Stimulated activated CD8-positive, alpha-beta memory T cell treated with anti-CD3 and anti-CD28 coated beads, Interleukin-7, amount 100 ng/mL, for 1 hour (primary cell): ENCODE measurements at places on chromosomes 3 and 15.

GRCh38 chr3:166663194-166663593 is 716.9 kb downstream of the ZBBX start:
- DNase-seq = no peak

DNA sequence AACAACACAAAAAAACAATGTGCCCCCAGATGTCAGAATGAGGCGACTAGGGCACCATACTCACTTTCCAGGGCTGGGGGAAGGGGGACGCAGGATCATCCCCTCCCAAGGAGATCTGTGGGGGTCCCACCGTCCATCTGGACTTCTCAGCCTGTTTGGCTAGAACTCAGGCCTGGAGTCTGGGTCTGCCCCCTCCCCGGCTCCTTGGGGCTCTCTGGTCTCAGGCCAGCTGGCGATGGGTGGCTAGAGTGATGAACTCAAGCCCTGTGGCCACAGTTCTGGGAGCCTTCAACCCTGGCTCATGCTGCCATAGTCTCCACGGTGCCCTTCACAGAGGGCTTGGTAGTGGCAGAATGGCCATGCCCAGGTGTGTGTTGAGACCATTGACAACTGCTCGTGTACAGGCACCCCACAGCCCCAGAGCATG is 13.6 kb downstream of the ZBTB47 start:
- no peak for DNase-seq

DNA sequence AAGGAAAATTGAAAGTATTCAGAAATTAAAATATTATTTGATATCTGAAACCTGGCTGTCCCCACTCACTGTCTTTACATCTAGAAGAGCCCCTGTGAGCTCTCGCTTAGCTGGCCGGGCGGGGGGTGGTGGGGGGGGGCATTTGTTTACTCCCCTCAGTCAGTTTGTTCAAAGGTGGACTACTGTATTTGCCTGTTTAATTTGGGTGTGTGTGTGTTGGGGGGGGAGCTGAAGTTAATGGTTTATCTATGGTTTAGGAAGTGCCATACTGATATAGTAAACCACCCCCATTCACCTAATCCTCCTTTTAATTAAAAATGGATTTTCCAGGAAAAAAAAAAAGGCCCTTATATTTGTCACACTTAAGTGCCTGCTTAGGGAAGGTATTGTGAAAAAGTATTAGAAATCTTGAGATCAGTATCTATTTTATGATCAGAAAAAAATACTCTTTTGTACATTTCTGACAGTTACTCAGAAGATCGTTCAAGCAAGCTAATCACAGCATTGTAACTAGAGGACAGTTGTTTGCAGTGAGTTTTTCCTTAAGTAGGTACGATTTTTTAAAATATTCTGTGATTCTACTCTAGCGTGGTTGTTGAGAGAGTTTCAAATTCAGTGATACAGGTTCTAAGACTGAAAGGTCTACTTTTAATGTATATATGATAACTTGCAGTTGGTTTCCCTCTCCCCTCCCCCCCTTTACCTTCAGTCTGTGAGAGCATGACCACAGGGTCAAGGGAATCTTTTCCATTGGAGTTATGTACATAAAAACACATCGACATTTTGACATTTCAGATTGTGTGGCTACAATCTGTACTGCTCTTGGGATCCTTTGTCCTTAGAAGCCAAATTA is 8.5 kb downstream of the NR2F2 start:
- no peak for DNase-seq

GRCh38 chr3:23159929-23160328 is 43.2 kb upstream of the UBE2E2 start:
- no peak for DNase-seq

- DNase-seq = no peak
These were observed at the start of gene THPO for GRCh38 chr3:184377882-184378445. Gene THPO, minus strand, starts transcription at chr3:184378207. Its CDS starts 1,948 bp downstream, at chr3:184376259.

DNA sequence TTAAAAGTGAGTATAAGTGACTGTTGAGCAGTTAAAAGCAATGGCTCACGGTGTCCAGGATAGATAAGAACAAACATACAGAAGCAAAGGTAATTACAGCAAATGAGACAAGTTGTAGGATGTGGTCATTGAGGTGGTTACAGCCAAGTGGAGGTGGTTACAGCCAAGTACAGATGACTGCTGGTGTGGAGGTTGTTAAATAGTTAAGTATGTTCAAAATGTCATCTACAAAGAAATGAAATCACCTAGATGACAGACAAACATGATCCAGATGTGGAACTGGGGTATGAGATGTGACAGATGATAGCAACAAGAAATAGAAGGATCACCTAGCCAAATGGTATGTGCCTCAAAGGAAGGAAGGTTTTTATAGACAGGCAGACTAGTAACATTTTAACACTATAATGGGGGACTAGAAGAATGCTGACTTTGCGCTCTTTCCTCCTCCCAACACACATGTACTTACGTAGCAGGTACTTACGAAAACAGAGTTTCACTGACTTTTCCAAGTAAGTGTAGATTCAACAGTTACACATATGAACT is 6.8 kb upstream of the ANKRD28 start:
- no peak for DNase-seq

- DNase-seq = no peak
These were observed 41.0 kb downstream of the AQP9 start for GRCh38 chr15:58179206-58179605.

DNA sequence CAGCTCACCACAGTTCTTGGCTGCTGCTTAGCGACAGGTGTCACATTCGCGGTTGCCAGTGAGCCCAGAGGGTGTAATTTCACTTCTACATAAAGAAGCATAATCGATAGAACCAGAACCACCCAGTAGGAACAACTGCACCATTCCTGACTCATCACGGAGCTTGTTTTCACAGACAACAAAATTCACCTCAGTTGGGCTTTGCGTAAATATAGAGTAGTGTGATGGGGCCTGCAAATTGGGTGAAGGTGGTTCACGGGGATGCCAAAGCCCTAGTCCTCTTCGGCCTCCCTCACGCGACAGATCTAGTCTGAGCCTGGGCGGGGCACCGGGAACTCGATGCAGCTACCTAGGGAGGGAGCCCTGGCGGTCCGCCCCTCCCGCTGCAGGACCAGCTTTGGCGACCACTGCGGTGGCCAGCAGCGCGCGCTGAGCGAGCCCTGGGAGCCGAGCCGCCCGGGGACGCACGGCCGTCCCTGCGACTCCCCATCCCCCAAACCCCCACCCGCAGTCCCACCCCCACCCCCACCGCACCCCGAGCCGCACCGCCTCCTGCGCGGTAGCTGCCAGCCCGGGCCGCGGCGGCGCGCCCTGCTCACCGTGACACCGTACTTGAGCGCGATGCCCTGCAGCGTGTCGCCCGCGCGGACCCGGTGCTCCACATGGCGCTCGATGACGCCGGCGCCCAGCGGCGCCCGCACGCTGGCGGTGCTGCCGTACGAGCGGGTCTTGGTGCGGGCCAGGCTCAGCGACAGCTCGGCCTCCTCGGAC is 519 bp downstream of the LYSMD2 start:
- DNase-seq = no peak

DNA sequence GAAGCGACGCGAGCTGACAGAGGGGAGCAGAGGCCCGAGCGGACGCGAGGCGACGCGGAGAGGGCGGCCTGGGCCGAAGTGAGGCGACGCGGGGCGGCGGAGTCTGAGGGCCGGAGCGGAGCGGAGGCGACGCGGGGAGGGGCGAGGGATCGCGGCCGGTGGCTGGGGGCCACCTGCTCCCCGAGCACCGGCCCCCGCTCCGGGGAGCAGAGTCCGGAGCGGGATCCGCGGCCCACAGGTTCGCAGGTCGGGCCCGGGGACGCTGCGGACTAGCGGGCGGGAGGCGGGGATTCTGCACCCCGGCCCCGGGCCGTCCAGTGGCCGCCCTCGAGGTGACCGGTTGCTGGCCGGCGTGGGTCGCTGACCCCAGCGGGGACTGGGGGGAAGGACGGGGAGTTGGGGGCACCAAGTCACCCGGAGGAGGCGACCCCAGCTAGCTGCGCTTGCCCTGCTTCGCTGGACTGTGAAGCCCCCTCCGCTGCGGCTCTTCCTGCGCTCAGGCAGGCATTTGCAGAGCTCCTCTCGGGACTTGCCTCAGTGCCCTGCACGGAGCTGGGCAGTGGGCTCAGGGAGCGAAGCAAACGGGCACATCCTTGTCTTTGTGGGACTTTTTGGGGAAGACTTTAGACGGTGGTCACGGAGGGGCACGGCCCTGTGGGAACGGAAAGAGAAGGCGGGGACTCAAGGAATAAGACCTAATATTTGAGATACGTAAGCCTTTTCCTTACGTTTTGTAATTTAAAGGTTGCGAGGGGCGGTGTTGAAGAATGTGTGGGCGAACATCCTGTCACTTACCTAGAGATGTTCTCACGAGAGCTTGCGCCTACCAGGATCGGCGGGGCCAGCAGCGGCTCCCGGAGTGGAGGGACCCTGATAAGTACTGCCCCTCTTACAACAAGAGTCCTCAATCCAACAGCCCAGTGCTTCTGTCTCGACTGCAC is 566 bp downstream of the HMCES start:
- DNase-seq = no peak

GRCh38 chr3:99895131-99895696 is 77.6 kb downstream of the CMSS1 start:
- no peak for DNase-seq

DNA sequence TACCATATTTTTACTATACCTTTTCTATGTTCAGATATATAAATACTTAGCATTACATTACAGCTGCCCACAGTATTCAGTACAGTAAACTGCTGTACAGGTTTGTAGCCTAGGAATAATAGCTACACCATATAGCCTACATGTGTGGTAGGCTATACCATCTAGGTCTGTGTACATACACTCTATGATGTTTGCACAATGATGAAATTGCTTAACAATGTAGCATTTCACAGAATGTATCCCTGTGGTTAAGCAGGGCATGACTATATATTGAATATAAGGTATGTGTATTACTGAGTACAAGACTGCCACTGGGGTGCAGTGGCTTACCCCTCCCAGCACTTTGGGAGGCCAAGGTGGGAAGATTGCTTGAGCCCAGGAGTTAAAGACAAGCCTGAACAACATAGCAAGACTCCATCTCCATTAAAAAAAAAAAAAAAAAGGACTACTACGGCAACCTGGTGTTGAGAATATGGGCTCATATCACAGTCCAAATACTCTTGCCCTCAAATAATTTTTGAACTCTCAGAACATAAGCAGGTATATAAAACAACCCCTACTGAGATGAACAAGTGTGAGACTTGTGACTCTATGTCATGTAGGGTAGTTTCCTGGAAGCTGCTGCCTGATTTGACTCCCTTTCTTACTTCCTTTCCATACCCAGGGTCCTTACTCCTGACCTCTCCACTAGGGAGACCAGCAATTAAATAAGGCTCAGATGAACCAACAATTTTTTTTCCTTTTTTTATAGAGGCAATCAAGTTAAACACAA is 4.8 kb downstream of the PPP1R14D start:
- DNase-seq = no peak

- DNase-seq = no peak
These were observed 787.7 kb downstream of the MCTP2 start for GRCh38 chr15:95018888-95019545.

GRCh38 chr3:43872301-43872700 is 181.6 kb downstream of the ABHD5 start:
- DNase-seq = no peak

GRCh38 chr3:189334064-189334920 is 162.5 kb downstream of the TPRG1 start:
- DNase-seq = no peak

DNA sequence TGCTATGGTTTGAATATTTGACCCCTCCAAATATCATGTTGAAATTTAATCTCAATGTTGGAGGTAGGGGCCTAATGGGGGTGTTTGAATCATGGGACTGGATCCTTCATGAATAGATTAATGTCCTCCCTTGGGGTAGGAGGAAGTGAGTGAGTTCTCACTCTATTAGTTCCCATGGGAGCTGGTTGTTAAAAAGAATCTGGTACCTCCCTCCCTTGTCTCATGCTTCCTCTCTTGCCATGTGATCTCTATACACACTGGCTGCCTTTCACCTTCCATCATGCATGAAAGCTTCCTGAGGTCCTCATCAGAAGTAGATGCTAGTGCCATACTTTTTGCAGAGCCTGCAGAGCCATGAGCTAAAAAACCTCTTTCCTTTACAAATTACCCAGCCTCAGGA is 177.7 kb upstream of the MCTP2 start:
- no peak for DNase-seq

GRCh38 chr3:12938258-12938711 is 96.9 kb upstream of the RPL32 start:
- no peak for DNase-seq

DNA sequence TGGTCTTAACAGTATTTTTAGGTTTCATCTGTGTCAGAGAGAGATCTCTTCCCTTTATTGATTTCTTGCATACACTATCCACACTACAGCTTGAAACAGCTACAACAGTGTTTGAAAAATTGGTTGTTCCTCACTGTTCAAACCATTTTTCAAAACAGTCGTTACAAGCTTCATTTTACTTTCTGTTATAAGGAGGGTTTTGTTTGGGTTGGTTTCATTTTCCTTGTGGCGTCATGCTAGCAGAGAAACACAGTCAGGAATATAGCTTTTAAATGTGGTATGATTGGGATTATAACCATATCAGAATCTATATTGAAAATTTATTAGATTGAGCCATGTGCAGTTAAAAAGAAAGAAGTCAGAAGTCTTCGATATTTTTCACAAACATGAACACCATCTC is 400.6 kb downstream of the ZBTB20 start:
- DNase-seq = no peak

DNA sequence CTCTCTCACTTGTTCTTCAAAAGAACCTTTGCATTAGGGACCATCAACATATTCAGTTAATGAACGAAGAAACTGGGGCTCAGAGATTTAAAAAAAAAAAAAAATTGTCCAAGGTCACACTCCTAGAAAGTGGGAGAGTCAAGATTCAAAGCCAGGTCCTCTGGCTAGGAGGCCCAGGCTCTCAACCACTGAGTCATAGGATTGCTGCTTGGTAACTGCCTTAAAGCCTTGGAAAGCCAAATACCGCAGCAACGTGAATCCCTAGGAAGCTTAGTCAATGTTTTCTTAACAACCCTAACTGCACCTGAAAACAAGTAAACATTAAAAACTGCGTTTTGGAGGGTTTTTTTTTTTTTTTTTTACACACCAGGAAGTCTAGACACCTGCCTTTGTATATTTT is 156.8 kb downstream of the WNT5A start:
- DNase-seq = no peak
